ENCODE measurements at places on chromosomes 6 and 20.

DNA sequence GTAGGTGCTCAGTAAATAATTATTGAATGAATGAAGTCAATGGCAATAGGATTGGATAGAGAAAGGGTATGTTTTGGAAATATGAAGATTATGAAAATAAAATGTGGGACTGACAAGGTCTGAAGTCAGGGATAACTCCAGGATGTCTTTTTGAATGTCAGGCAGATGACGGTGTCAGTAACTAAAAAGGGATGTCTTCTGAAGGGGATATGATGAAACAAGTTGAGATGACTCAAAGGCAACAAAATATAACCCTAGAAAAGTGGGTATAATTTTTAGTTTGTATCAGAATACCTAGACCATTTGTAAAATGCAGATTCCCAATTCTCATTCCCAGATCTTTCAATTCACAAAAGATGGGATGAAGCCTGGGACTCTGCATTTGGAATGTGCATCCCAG lies 257.3 kb upstream of the SGK1 start:
- DNase-seq = no peak

DNA sequence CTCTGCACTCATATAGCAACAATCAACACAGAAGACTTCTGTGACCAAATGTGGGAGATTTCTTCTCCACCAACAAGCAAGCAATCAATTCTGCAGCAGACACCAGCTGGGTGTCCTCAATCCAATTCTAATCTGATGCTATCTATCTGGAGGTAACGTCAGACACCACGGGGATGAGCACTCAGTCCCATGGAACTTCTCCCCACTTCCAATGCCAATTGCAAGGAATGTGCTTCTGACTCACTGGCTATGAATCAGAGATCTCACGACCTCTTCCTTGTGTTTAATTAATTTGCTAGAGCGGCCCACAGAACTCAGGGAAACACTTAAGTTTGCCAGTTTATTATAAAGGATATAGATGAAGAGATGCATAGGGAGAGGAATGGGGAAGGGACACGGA lies 103.5 kb upstream of the SIRPG start:
- DNase-seq = no peak

GRCh38 chr20:37356961-37357371 lies 11.0 kb downstream of the SRC start:
- DNase-seq = no peak

DNA sequence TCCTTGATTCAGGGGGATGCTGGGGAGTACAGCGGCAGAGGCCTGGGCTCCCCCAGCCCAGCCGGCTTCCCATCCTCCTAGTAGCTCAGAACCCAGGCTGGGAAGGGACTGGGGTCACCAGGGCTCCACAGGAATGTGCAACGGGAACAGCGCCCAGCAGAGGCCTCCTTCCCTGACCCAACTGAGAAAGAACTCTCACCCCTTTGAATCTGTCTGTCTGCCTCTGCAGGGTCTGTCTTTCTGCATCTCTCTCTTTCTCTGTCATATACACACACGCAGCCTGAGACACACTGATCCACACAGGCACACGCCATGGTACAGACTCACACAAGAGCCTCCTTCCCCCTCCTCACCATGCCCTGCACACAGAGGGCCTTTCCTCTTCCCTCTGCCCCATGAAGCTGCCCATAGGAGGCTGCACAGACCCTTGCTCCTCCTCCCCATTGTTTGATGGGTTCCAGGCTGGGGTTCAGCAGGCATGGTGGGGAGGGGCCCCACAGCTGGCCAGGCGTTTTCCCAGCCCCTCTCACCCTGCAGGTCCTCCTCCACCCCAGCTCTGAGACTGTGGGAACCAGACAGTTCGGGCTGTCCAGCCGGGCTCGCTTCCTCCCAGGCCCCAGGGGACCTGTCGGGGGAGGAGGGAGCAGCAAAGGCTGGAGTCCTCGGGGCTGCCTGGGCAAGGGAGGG lies 2.8 kb downstream of the FOXS1 start:
- DNase-seq = no peak

DNA sequence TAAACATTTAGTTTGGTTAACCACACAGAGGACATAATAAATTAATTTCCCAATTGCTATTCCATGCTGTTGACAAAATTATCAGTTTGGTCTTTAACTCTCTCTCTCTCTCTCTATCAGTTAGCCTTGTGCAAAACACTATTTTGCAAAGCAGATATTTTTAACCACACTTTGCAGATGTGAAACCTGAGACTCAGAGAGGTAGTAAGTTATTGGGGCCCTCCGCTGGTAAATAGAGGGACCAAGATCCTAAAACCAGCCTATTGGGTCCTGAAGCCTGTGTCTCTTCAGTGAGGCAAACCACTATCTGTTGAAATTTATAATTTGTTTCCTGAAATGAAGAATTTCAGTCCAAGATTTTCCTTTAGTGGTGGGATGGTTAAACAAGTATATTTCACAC lies 231.0 kb downstream of the SOD2 start:
- DNase-seq = no peak

GRCh38 chr20:1165521-1165920 lies 19.3 kb downstream of the TMEM74B start:
- DNase-seq = no peak

- no peak for DNase-seq
Observed at GRCh38 chr20:15977758-15978157, 595.5 kb downstream of the KIF16B start.

DNA sequence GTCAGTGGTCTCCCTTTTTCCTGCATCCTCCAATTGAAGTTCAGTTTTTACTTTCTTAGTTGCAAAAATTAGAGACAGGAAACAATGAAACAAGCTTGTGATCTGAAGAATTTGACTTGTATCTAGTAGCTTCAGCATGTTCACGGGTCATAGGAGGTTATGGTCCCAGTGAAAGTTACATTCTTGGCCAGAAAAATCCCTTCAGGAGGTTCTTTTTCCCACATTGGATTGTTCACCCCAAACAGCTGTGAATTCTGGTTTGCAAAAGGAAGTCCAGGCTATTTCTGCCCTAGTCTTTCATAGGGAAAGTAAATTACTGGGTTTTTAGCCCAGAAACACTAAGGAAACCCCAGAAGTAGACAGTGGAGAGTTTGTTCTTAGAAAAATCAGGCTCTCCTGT lies 8.1 kb downstream of the ANKS1A start:
- no peak for DNase-seq

GRCh38 chr6:69311888-69312287 lies 484.9 kb downstream of the LMBRD1 start:
- no peak for DNase-seq

DNA sequence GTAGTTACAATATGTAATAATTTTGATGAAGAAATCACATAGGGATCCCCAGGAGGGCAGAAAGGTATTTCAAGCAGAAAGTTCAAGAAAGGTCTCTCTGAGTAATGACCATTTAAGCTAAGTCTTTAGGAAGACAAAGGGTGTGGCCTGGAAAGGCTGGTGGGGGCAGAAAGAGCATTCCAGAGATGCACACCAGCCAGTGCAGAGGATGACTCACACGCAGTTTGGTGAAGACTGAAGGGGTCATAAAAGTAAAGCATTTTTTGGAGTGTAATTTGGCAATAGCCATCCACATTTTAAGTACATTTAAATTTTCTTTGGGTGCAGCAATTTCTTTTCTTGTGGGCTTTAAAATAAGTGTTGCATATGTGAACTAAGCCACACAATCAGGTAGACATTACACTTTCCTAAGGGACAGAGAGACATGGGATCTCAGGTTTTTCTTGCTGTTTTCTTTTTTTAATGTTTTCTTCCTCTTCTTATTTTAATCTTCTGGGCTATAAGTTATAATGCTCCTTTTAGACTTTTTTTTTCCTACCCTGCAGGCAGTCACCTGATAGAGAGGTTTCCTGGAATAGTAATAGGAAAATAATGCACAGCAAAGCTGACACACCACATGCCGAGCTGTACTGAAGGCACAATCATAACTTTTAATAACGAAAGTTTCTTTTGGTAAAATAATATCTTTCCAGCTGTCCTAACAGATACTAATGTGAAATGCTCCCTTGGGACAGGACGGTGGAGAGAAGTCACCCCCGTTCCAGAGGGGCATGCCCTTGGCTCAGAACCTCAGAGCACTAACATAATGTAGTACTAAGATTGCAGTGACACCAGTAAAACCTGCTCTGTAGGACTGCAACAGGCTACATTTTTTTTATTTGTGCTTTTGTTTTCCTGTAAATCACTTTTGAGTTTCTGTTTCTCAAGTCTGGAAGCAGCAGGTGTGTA lies 49.6 kb upstream of the PTPRK start:
- no peak for DNase-seq

DNA sequence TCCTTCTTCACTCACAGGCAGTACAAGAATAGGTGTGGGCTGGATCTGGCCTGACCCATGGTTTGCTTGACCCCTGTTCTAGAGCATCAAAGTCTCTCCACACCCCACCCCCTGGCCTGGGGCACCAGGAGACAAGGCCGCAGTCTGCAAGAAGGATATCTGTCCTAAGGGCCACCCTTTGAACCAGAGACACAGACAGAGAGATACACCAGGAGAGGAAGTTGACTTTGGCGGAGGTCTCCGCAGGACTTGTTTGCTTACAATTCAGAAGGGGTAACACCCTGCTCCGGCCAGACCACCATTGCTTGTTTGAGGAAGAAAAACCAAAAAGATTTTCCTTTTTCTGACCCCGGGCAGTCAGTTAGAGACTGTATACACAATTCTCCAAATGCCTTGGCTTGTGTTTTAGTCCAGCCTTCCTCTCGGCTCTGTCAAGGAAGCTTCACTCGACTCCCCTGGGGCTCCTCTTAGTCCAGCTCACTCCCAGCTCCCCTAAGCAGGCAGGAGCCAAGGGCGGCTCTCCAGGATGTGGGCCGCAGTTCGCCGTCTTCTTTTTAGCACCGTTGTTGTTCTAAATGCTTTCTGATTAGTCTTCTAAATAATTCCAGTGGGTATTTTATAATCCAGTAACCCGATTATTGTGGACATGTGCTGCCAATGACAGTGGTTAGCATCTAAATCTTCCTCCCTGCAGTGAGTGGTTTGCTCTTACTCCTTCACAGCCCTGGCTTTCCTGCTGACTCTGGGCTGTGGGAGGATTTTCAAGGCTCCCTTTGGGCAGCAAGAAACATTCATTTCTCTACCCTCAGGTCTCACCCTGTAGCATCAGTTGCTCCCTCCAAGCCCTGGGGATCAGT lies 58.6 kb upstream of the MRPS10 start:
- no peak for DNase-seq

- no peak for DNase-seq
Observed at GRCh38 chr6:49151461-49151860, 311.6 kb downstream of the MMUT start.

Measured in activated T-helper 9 cell treated with anti-CD3 and anti-CD28 coated beads, Interleukin-2, amount 50 U/mL, for 16 hours (primary cell).